Activated CD8-positive, alpha-beta T cell treated with anti-CD3 and anti-CD28 coated beads, Interleukin-2, amount 10 ng/mL, durations not matched to agents 7 days and 5 days (primary cell): ENCODE measurements at places on chromosomes 6 and 20. TPM values are rescaled to one million over a fixed set of nuclear protein-coding genes. Genes with fewer than 3 reads are reported as not detected.
A peak's percentile ranks its signal among the peaks of the same experiment; 100 is the strongest.

DNA sequence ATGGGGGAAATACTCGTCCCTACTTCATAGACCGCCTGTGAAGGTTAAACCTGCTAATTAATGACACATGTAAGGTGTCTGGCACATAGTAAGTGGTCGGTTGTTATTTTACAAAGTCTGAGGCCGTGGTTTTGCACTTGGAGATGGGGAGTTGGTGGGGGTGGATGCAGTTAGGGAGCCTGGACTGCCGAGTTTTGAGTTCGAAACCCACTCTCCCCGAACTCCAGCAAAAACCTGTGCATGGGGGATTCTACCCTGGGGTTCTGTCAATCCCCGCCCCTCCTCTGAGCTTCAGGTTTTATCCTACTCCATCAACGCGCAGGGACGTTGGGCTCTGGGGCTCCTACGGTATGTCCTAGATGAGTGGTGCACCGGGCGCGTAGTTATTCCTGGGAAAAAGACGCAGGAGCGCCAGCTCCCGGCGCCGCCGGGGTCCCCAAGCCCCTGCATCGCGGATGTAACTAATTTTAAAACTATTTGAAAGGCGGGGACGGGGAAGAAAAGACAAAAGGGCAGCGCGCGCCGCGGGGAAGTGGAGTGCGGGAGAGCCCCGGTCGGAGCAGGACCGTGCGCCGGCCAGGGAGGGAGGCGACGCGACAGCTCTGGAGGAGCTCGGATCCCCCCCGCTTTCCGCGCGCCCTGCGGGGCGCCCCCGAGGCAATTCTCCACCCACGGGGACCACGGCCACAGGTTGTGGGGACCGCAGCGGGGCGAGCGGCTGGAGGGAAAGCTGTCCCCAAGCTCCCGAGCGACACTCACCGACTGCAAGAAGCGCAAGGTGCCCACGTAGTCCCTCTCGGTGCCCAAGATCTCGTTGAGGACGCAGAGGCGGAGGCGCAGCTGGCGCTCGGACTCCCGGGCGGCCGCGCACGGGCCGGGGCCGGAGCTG is 672 bp downstream of the PREX1 start:
- DNase-seq: peak; percentile 44

ILRUN gene
- 57.4 TPM for total RNA-seq

DNA sequence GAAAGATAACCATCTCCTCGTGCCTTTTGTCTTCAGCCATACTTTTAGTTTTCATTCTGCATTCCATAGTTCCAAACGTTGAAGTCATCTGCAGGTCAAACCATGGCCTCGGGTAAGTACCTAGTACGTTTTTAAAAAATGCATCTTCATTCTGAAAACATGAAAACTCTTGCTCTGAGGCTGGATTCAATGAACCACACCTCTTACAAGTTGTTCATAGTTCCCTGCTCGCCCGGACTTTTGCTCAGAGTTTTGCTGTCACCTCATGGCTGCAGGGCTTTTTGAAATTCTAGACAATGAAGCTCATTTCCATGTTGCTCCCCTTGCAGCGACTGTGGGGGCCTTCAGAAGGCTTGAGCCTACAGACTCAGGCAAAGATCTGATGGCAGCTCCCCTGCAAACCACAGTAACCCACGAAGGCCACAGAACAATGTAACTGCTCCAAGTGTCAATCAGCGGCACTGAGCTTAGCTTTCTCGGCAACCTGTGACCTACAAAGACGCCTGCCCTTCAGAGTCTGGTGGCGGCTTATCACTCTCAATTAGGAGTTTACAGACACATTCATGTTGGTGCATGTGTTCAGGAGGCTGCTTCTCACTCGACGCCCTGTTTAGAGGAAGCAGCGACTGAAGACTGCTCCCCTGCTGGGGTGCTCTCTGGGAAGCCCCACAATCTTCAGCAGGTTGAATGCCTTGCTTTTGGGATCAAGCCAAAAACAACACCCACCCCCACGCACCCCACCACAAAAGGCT is 61.2 kb downstream of the FOXC1 start:
- no peak for DNase-seq

DNA sequence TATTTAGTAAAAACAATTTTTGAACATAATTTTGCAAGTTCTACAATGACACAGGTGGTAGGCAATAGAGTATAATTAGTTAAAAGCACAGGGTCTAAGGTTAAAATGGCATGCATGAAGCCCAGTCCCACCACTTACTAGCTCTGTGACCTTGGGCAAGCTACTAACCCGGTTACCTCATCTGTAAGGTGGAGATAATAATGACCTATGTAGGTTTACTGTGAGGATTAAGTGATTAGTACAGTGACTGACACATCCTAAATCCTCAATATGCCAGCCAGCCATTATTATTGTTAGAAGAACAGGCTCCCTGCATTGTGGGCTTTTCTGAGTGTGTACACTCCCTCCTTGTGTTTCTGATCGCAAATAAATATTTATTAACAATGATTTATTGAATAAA is 26.2 kb downstream of the ATXN1 start:
- DNase-seq: no peak
